NCI-H510A (cell line): ENCODE measurements at places on chromosomes 2 and 18.

GRCh38 chr2:223314811-223315210 is 262.8 kb downstream of the KCNE4 start:
- DNase-seq = no peak

- no peak for DNase-seq
These were observed 51.4 kb downstream of the POMC start for GRCh38 chr2:25116956-25117355.

GRCh38 chr2:230722207-230722885 is 9.7 kb downstream of the CAB39 start:
- DNase-seq = no peak

DNA sequence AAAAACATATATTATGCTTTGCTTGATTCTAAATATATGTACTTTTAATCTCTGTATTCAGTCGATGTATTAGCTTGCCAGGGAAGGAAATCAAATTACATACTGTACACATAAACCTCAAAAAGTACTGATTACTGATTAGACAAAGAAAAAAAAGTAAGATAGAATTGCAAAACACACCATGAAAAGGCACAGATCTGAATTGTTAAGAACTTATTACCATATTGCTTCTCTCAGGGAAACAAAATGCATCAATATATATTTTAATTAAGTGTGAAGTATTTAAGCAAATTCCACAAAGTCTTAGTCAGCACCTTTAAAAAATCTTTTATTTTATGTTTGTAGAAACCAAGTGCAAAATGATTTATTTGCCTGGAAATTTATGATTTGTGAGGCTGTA is 309.3 kb downstream of the RNF144A start:
- no peak for DNase-seq

DNA sequence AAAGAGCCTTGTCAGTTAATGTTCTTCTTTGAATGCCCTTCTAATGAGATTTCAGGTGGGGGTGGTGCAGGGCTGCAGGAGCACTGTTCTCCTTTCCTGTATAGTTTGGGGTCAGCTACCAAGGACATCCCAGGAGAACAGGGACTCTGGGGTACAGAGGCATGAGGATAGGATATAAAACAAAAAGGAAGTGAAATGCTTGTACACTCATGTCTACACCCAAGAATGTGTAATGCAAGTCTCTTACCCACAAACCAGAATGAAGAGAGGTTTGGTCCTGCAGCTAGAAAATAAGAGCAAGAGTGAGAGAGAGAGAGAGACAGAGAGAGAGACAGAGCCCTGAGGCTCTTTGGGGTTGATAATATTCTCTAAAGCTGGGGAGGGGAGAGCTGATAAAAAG is 151.8 kb upstream of the KCTD1 start:
- no peak for DNase-seq

DNA sequence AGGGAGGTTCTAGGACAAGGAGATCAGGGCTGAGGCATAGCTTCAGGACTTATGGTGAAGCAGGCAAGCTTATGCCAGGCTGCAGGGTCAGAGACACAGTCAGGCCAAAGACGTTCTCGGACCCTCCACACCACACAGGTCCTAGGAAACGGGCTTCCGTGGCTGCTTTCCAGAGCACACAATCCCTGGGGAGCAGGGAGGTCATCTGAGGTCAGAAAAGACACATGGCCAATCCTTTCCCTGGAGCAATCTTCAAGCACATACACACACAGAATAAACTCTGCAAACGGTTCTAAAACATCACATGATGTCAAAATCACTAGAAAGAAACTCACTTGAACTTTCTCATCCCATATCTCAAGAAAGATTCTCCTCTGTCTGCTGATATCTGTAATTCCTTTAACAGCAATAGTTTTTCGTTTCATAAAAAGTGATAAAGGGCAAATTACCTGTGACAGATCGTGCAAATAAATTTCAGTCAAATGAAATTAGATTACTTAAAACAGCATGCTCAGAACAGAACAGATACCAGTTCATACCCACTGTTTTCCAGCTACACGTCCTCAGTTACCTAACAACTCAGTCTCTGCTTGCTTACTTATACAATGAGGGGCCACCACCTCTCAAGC is 63.9 kb downstream of the MBOAT2 start:
- no peak for DNase-seq

DNA sequence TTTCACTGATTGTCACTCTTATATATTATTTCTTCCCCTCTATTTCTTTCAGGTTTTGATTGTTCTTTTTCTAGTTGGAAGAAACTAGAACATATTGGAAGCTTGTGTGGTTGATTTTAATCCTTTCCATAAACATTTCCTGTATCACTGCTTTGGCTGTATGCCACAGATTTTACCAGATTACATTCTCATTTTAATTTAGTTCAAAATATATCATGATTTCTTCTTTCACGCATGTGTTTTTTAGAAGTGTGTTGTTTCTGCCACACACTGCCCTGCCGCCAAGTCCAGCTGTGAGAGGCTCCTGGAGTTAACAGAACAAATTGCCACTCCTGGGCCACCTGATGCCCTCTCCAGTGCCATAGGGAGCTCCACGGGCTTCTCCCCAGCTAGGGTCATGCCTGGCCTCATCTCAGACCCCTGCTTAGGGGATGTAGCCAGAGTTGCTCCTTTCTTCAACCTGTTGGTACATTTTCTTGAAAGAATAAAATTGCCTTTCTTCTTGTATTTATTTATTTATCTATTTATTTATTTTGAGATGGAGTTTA is 206.2 kb upstream of the COPS8 start:
- no peak for DNase-seq

DNA sequence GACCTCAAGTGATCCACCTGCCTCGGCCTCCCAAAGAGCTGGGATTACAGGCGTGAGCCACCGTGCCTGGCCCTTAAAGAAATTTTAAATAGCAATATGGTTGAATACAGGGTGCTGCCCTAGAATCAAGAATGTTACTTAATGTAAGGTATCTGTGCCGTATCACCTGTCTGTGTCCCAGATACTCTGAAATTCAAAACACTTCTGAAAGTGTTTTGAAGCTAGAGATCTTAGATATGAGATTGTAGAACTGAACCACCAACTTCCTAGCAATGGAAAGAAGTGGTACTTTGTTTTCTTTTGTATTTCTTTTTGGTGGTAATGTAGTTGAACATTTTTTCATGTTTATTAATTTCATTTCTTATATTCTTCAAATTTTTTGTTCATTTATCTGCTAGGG is 13.0 kb downstream of the PTPN4 start:
- no peak for DNase-seq

GRCh38 chr2:240469239-240469636 is 33.8 kb downstream of the GPC1 start:
- DNase-seq = no peak

DNA sequence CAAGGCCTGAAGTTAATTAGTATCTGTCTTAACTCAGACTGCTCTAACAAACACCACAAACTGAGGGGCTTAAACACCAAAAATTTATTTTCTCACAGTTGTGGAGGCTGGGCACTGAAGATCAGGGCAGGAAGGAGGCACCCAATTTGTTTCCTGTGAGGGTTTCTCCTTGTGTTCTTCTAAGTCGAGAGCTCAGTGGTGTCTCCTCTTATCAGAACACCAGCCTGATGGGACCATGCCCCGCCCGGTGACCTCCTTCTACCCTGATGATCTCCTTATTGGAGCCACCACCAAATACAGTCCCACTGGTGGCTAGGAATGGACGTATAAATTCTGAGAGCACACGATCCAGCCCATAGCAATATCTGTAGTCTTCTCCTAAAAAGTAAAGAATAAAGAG is 20.5 kb downstream of the TMEM18 start:
- no peak for DNase-seq

DNA sequence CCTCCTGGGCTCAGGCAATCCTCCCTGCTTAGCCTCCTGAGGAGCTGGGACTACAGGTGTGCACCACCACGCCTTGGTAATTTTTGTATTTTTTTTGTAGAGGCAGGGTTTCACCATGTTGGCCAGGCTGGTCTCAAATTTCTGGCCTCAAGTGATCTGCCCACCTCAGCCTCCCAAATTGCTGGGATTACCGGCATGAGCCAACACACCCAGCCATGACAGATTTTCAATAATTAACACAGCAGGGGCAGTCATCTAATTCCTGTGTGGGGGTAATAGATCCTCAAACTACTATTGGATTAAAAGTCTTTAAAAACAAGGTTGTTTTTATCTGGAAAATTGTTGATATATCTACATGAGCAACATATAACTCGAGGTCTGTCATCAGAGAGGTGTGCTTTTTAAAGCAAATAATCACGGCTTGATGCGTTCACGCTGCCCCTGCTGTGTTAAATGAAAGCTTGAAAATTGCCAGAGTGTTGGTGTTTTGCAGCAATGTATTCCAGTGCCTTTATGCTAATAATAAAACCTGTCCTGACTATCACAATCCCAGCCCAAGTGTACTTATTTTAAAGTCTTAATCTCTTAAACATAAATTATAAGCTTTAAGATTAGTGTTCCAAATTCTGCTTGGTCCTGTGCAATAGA is 35.6 kb upstream of the ASB1 start:
- no peak for DNase-seq

DNA sequence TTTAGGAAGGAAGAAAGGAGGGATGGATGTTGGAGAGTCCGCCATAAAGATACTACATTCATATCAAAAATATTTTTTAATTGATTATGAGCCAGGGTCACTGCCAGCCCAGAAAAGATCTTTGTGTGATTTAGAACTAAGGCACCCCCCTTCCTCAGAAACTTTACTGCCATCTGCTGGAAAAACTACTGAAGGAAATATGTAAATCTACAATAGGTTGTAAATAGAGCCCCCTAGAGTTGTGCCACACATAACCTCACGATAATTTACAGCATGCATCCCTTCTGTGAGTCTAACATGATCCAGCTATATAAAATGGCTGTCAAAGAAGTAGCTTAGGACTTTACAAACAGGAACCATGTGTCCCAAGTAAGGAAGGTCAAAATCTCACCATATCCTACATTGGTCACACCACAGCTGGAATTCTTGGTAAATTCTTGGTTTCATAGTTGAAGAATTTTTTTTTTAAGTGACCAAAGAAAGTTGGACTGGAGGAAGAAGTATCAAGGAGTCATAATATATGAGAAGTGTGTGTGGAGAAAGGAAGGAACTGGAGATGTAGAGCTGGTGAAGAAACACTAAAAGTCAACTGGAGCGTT is 152.5 kb downstream of the CYP26B1 start:
- no peak for DNase-seq

- no peak for DNase-seq
These were observed 289.0 kb downstream of the RNF144A start for GRCh38 chr2:7206111-7206810.

GRCh38 chr2:119294671-119295070 is 71.0 kb downstream of the STEAP3 start:
- DNase-seq = no peak

DNA sequence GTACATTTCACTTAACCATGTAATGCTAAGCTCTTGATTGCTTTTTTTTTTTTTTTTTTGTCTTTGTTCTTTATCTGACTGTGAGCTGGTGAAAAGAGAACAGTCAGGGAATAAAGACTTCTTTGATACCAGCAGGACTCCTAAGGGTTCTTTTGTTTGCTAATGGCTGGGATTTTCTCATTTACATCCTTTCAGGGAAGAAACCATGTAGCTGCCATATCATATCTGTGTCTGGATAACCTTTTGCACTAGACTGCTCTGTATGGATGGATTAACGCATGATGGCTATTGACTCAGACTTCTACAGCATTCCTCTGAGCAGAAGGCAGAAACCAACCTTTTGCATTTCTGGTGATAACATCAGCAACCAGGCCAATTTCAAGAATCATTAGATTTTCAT is 504.0 kb downstream of the LRRTM4 start:
- DNase-seq = no peak

DNA sequence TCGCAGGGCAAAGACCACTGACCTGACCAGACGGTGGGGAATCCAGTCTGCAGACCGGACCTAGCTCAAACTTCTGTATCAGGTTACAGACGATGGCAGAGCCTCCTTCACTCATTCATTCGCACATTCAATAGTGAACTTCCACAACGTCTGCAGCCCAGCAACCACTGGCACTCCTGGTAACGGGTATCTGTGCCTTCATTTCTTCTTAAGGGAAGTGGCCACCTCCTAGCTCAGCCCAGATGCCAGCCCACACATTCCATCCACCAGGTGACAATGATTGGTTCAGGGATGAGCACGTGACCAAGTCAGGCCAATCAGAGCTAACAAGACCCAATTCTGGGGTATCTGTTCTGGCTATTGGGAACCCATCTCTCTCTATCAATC is 15.9 kb upstream of the ARMC9 start:
- DNase-seq = no peak

- no peak for DNase-seq
These were observed 292.5 kb upstream of the TRIB2 start for GRCh38 chr2:12424219-12424618.

- no peak for DNase-seq
These were observed 192.6 kb downstream of the CD226 start for GRCh38 chr18:69755041-69755440.
